ENCODE measurements at places on chromosomes 1 and 21.
A peak's percentile ranks its signal among the peaks of the same experiment; 100 is the strongest.

GRCh38 chr1:231040019-231040799 lies at the start of gene FAM89A:
FAM89A (minus strand) TSS chr1:231040254; CDS start chr1:231040211, 43 bp downstream.
- DNase-seq = peak; percentile 81

- no peak for DNase-seq
Observed at GRCh38 chr1:162736184-162736583, 54.3 kb upstream of the HSD17B7 start.

DNA sequence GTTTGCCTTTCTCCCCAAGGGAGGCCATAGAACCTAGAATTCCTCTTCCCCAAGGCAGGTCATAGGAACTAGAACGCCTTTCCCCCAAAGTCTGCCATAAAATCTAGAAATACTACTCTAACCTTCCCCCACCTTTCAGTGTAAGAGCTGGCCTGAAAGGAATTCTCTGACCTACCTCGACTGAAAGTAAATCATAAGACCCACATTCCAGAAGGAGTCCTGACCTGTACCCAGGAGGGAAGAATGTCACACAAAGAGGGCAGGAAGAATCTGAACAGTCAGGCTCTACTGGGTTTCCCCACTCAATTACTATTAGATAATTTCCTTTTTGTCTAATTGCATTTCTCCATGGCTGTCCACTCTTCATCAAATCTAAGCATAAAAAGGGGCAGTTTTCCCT lies 5.7 kb upstream of the ATG4C start:
- no peak for DNase-seq

- no peak for DNase-seq
Observed at GRCh38 chr1:91754816-91755580, 131.0 kb downstream of the TGFBR3 start.

DNA sequence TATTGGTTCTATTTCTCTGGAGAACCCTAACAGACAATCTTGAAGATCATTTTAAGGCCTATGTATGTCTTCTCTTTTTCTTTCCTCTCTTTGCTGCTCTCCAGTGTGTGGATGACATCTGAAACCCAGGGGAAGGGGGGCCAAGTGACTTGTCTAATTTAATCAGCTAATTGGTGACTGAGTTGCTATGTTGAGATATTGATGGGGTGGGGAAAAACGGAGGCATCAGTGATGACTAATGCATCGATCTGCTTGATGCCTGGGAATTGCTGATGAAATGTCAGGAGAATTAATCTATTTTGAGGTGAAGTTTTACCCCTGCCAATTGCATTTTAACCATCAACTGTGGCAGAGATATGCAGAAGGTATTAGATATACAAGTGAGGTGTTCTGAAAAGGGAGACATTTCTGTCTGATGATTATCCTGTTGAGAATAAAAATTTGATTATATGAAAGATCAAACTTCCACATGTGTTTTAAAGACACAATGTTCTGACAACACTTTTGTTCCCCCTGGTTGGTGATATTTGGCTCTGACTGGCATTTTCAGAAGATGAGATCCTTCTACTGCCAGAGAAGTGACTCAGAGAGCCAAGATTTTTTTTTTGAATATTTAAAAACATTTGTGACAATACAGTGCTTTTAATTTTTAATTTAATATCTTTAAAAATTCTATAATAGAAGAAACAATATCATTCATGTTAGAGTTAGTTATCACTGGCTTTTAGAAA lies 18.7 kb upstream of the PTGFR start:
- DNase-seq = no peak

DNA sequence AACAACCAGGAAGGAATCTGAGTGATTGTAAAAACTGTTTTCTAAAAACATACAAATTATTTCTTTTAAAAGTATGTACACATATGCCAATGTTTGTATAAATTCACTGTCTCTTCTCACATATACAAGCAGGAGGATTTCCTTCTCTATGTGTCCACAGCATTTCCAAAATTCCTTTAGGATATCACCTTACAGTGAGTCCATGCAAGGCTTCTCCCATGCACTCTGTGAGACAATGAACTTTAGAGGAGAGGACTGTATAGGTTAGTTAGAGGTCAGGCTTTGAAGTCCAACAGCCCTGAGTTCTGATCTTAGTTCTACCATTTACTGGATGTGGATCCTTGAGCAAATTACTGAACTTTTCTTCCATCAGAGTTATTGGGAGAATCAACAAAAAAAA lies 34.1 kb upstream of the USH2A start:
- DNase-seq = peak; percentile 50

- DNase-seq = no peak
Observed at GRCh38 chr1:238950784-238951183, 435.6 kb upstream of the CHRM3 start.

DNA sequence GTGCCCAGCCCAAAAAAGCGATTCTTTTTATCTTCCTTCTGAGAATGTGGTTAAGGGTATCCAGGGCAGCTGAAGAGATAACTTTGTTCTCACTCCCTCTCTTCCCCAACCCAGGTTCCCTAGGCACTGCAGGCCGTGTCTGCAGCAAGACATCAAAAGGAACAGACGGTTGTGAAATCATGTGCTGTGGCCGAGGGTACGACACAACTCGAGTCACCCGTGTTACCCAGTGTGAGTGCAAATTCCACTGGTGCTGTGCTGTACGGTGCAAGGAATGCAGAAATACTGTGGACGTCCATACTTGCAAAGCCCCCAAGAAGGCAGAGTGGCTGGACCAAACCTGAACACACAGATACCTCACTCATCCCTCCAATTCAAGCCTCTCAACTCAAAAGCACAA lies 11.4 kb downstream of the WNT2B start:
- no peak for DNase-seq

DNA sequence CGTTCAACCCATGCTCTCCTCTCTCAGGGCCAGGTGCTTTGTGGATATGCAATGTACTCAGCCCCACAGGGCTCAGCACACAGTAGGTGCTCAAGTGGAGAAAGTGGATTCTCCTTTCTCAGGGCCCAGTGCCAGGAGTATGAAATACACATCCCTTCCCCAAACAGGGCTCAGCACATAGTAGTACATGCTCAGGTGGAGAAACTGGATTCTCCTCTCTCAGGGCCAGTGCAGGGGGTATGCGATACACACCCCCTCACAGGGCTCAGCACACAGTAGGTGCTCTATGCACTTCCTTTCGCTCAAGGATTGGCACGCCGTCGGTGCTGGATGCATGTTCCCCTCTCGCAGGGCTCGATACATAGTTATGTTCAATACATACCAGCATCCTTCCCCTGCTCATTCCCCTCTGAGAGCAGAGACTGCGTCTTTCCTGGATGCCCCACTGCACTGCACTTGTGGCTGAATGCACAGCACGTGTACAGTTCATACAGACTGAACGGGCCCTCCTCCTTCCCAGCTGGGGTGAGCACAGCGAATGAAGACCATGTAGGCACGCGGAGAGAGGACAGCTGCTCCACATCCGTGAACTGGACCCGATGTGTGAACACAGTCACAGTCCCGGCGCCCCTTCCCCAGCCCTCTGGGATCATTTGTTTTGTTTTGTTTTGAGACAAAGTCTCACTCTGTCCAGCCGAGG lies 16.6 kb upstream of the DISP3 start:
- no peak for DNase-seq

DNA sequence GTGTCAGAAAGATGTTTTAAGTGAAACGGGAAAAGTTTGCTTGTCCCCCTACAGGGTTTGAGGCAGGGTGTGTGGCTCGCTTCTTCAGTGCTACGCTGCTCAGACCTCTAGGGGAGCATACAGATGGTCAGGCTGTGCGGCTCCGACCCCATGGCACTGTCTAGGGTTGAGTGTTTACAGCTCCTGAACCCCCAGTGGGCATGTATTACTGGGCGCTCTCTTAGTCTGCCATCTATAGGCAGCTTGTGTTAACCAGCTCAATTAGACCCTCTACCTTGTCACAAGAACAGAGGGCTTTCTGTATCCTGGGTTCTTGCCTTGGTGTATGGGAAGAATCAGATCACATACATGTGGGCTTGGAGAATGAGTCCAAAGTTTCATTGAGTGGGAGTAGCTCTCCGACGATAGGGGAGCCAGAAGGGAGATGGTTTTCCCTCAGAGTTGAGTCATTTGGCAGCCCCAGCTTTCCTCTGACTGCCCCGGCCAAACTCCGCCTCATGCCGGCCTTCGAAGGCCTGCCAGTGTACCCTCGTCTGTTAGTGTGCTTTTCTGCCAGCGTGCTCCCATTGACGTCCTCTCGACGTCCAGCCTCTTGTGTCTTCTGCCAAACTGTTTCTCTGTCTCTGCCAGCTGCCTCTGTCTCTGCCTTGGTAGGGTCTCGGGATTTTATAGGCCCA lies 38.6 kb upstream of the ADGRL4 start:
- no peak for DNase-seq

DNA sequence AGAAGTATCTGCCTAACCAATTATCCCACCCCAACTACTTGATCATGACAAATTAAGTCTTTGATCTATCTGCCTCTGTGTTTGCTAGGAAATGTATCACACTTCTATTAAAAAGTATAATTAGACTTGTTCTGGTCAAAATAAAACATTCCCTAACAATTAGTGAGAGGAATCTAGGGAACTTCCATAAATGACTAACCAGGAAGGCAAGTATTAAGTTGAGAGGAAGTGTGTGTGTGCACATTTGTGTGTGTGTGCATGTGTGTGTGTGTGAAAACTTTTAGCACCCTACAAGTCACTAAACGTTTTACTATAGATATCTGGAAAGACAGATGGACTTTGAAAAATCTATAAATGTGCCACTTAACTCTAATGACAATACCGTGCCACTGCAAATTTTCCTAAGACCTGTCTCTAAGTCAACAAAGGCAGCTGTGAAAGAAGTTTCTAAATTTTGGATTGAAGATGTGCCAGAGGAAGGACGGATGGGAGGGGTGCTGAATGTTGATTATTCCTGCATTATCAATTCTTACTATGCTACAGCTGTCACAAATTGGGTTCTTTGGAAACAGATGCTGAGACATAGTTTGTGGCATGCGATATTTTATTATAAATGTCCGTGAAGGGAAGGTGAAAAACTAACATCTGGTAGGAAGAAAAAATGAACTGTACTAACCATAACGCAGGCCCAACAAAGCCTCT lies 567.1 kb downstream of the PTPRC start:
- no peak for DNase-seq

DNA sequence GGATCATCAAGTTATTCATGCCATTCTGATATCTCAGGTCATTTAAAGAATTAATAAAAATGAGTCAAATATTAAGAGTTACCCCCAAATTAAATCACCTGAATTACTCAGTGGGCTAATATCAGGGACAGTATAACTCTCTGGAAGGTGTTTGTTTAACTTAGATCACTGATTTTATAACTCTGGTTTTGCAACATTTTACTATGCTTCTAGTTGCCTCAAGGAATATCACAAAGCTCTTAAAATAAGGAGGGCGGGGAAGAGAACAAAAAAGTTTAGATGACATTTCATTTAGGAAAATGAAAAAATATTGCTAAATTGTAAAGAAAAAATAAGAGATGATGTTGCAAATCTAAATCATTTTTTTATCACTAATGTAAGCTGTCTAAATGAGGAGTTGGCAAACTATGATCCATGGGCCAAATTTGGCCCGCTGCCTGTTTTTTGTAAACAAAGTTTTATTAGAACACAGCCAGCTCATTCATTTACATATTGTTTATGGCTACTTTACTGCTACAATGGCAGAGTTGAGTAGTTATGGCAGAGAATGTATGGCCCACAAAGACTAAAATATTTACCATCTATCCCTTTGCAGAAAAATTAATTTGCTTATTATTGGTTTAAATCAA lies 31.9 kb upstream of the SLC19A2 start:
- no peak for DNase-seq

DNA sequence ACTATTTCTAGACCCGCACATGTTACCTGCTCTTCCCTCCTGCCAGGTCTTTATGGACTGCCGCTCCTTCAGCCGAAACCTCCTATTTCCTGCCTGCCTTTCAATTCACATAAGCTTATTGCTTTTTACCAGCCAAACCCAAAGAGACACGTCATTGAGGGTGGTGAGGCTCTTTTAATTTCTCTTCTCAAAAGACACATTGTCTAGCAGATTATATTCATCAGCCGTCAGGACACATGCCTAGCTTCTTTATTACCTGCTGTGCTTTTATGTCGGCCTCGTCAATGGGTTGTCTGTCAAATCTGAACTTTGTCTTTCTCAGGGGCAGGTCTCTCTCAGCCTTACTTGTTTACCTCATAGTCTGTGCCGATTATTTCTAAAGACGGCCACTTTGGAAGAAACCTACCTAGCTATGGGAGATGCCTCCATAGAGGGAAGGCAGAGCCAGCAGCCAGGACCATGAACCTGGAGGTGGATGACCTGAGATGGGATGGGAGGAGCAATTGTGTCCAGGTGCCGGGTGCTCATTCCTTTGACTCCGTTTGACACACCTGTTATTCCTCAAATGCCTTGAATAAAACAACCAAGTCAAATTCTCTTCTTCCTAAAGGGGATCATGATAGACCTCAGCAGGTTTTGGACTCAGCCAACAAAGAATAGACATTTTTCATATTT lies 42.0 kb downstream of the ZBTB18 start:
- peak; percentile 79 for DNase-seq

DNA sequence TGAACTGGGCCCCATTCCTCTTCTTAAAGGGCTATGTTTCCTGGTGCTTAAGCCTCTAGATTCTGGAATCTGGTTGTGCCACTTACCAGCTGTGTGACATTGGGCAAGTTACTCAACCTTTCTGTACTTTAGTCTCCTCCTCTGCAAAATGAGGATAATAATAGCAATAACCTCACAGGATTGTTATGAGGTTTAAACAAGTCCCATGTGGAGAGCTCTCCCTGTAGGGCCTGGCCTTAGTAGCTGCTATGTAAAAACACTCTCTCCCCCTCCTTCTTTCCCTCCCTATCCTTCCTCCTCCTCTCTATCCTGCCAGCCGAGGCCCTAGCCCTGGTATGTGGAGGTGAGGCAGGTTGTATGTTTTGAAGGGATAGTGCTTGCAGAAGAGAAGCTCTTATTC lies 8.2 kb upstream of the PEAR1 start:
- no peak for DNase-seq

- DNase-seq = no peak
Observed at GRCh38 chr1:81806432-81806770, 5.7 kb downstream of the ADGRL2 start.

DNA sequence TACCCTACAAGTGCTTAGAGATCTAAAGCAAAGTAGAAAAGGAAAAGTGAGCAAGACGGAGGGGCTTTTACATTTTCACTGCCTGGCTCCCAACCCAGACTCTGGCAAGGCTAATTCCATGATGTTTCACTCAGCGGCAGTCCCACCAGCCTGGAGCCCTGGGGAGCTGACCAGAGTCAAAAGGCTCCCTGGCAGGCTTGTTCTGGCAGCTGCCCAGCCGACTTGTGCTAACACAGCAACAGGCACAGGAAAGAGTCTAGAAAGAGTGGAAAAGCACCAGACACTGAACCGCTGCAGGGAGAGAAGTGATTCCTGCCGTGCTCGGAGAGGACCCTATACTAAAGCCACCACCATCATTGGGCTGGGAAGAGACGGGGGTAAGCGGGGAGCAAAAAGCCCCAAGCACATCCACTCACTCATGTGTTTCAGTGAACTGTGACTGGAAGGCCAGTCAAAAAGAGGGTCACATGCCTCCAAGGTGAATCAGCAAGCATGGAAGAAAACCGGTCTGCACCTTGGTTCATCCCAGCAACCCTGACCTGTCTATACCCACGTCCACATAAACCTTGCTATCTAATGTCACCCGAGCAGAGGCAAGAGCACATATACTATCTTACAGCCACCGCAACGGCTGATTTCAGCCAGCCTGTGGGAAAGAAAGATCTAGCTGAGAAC lies 8.0 kb downstream of the SMIM12 start:
- DNase-seq = no peak

- DNase-seq = no peak
Observed at GRCh38 chr1:33667386-33668282, 195.2 kb downstream of the ZSCAN20 start.

Measured in COLO829 (cell line).